ENCODE measurements at places on chromosomes 7 and 10. TPM values are rescaled to one million over a fixed set of nuclear protein-coding genes. Genes with fewer than 3 reads are reported as not detected.

The PAPOLB gene
- 0.20 TPM for total RNA-seq

The GRM3 gene
- not detected for total RNA-seq

The NPFFR1 gene
- total RNA-seq: not detected

The GAD2 gene
- not detected for total RNA-seq

The RAPGEF5 gene
- 0.37 TPM for total RNA-seq

The SPDYE16 gene
- not detected for total RNA-seq

The STYXL1 gene
- total RNA-seq: 26.8 TPM

The AQP1 gene
- total RNA-seq: 1.6 TPM

The STOX1 gene
- under 0.01 TPM for total RNA-seq

The TTYH3 gene
- 19.0 TPM for total RNA-seq

The CYP2W1 gene
- not detected for total RNA-seq

The CNPY1 gene
- not detected for total RNA-seq

The AKR1E2 gene
- 5.7 TPM for total RNA-seq

The PPP1R9A gene
- total RNA-seq: 0.39 TPM

Data from subcutaneous preadipocyte (primary cell).